Mesothelial cell of epicardium (in vitro differentiated cells): ENCODE measurements at places on chromosomes 3 and 15.
A peak's percentile ranks its signal among the peaks of the same experiment; 100 is the strongest.

DNA sequence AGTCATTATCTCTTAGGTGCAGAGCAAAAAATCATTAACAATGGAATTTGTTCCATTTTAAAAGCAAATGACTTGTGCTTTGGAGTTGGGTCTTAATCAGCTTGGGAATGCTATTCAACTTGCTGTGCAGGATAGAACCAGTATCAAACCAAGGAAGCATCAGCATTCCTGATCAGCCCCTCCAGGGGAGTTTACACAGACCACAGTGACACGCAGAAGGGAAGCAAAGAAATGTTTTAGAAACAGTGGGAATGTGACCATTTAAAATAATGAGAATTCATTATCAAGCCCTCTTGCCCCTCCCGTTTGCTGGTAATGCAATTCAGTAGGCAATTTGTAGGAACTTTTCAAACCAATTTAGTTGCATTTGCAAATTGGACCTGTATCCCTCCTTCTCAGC is 155.1 kb downstream of the LRTM1 start:
- no peak for DNase-seq

DNA sequence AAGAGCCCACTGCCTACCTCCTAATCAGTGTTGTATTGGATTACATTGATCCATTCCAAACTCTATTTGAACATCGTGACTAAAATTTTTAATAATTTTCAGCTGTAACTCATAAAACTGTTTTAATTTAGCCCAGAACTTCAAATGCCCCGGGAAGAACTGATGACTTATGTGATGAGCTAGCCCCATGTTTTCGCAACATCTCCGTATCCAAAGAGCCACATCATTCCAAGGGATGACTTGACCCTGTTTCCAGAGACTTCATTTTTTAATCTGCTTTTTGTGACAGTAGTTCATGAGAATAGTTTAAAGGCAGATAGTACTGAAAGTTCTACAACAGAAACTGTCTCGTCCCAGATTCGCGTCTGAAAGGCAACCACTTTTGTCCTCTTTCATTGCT is 97.4 kb downstream of the STAC start:
- DNase-seq: no peak

DNA sequence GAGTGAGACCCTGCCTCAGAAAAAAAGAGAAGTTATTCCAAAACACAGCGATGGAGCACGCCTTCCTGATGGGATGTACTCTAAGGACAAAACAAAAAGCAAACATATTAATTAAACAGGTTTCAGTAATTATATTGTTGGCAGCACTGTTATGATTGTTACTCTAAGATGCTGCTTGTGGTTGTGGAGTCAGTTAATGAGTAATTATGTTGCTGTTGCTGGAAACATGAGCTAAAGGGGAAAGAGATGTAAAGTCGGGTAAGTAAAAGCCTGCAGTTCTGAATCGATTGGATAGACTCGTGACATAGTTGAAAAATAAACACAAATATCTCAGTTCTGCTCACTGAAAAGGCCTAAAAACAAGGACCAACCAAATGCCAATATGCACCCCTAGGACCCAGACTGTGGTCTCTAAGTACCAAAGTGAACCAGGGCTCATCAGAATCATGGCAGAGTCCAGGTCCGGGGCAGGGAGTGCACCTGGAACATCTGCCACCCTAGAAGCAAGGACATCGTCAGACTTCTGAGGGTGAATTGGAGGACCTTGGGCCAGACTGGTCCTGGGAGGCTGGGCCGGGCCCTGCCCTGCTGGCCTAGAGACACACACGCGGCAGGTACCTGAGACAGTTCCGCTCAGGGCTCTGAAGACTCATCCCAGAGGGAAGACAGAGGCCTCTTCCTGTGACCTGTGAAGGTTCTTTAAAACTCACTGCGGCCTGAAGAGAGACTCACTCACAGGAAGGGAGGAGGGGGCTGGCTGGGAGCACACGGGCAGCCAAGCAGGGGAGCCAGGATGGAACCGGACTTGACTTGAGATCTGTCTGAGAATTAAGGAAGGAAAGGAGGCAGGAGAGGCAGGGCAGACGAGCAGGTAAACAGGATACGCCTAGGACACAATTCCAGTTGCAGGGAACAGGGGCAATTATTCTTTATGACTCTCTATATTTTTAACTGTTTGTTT is 140.5 kb downstream of the LRRK1 start:
- DNase-seq: no peak

DNA sequence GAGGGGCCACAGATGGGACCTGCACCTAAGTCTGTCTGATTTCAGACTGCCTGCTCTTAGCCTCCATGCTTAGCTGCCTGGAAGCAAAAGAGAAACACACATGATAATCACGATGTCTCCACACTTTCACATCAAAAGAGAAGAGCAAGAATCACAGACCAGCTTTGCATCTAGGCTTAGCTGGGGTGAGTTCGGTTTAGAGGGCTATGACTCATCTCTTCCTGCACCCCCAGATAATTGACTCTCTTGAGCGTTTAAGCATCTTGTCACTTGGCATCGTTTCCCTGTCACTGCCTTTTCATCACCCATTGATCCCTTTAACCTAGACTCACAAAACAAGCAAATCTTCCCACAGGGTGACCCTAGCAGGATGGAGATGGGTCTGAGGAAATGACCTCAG is 124.0 kb downstream of the NTRK3 start:
- DNase-seq: no peak

GRCh38 chr3:111143-112069 is 85.2 kb upstream of the CHL1 start:
- DNase-seq: no peak

DNA sequence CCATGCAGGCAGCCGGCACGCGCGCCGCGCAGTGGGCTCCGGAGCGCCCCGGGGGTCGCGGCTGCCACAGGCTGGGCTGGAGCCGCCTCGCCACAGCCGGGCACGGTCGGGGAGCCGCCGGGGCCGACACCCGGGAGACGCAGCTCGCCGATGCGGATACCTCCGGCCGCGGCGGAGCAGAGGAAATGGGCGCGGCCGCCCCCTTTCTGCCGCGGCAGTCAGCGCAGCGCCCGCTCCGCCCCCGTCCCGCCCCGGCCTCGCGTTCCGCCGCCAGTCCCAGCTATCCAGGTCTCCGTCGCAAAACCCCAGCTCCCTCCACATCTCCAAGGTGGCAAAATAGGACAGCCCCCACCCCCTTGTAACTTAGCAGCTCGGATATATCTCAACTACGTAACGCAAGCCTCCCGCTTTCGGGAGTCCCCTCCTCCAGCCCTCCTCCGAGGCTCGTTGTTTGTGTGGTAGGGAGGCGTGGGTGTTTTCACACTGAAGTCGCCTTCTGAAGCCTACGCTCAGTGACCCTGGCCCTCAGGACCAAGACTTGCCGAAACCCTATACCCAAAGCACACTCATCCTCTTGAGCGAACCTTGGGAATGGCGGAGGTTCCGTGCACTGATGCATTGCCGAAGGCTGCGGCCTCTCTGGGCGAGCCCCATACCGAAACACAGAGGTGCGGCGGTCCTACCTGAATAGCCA is at the start of gene SH3BP5:
Gene SH3BP5, minus strand, starts transcription at position 182 of the 694 bp plus-strand sequence. Its CDS starts 178 bp downstream, at position 4.
- peak; percentile 83 for DNase-seq

DNA sequence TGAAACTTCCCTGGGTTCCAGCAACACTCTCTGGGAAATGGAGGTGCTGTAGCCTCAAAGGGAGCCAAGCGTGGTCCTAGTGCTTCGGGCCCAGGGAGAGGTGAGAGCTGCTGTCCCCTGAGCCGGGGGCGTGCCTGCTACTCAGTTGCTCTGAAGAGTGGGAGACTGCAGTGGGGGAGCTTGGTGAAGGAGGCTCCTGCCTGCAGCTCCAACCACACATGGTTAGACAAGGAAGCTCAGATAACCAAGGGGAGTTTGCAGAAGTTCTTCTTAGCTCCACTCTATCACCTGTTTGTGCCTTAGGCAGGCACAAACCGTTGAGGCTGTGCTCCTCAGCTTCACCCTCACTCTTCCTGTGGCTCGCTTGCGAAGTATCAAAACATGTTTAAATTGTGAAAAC is 53.6 kb upstream of the TRPM1 start:
- DNase-seq: no peak

GRCh38 chr3:169286992-169287391 is 376.5 kb downstream of the MECOM start:
- DNase-seq: no peak

- DNase-seq: no peak
These were observed 38.1 kb downstream of the FOXL2 start for GRCh38 chr3:138908846-138909245.

GRCh38 chr3:154458560-154458959 is 28.6 kb upstream of the GPR149 start:
- DNase-seq: no peak

DNA sequence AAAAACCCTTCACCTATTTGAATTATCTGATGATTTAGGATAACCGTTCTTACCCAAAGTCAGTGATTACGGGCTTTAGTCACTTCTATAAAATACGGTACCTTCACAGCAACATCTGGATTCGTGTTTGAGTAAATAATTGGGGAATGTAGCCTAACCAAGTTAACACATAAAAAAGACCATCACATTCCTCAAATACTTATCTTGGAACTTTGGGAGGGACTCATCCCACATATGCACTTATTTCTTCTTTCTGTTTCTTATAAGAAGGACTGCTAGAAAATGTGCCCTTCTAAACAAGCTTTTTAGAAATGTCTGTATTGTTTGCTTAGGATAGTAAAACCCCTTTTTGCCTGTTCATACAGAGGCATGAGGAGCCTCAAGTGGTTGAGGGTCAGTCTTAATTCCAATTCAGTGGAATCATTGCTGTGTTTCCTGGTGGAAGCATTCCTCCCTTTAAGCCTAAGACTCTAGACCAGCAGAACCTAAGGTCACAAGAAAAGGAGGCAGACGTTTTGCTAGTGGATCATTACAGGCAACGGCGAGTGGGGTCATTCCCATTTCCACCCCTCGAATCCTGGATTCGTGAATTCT is 67.5 kb downstream of the TMEM44 start:
- DNase-seq: no peak

DNA sequence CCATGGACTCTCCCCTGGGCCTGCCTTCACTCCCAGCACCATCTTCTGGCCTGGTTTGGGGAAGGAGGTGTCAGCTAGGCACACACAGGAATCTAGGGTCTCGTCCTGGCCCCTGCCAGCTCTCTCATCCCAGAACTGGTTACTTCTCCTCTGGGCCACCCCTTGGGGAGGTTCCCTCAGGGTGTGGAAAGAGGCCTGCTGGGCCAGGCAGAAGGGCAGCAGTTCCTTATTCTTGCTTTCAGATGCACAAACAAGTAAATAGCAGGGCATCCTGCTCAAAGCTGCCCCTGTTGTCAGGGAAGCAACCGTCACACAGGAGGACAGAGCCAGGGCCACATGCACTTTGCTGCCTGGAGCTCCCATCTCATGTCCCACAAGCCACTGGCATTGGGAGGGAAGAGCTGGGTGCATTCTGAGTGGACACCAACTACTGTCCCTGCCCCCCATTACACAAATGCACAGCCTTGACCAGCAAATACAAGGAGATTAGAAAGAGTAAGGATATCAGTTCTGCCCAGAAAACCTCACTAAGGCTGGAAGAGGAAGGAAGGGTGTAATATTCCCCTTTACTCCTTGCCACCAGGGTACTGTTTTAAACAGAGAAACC is 108.8 kb upstream of the HACD2 start:
- no peak for DNase-seq

GRCh38 chr3:38121451-38121831 is 15.5 kb downstream of the ACAA1 start:
- DNase-seq: no peak

DNA sequence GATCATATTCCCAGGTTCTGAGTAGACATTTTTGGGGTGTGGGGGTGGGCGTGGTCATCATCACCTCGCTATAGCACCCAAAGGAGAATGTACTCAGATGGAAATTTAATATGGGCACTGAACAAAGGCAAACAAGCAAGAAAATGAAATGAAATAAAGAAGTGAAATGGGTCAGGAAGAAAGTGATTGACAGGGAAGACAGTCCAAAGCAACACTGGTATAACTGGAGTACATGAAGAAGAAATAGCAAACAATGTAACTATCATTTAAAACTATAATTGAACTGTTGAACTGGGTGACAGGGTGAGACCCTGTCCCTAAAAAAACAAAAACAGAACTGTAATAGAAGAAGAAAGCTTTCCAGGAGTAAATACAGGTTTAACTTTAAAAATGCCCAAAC is 24.8 kb downstream of the RPL39L start:
- DNase-seq: no peak

GRCh38 chr3:107962946-107963345 is 127.9 kb downstream of the CD47 start:
- DNase-seq: no peak

DNA sequence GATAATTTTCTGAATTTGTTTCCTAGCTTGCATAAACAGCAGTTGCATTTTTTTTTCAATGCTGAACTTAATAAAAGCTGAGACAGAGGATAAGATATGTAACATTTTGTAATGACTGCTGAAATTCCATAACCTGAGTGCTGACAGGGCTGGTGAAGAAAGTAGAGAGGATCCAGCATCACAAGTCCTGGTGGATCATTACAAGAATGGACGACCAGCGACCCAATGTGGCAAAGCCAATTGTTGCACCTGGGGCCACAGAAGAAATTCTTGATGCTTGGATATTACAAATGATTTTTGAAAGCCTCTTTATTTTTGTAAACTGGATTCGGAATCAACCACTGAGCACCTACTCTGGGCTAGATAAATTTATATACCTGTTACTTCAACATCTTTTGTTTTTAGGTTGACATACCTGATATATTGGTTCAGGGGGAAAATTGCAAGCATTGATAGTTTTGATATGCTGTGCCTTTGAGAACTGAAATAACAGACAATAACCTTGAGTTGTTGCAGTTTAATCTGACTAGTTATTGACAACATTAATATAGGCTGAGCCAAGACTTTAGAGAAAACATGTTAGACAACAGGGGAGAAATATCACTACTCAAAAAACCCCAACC is 3.9 kb upstream of the ACTL6A start:
- DNase-seq: peak; percentile 67

GRCh38 chr15:74917676-74918075 is 11.0 kb upstream of the FAM219B start:
- no peak for DNase-seq

- no peak for DNase-seq
These were observed 50.2 kb upstream of the LRRC58 start for GRCh38 chr3:120399372-120399771.
